ENCODE measurements at places on chromosomes 6 and 20.
A peak's percentile ranks its signal among the peaks of the same experiment; 100 is the strongest.

- DNase-seq = peak; percentile 31
Observed at GRCh38 chr20:10672624-10673127, 1.1 kb downstream of the JAG1 start.

DNA sequence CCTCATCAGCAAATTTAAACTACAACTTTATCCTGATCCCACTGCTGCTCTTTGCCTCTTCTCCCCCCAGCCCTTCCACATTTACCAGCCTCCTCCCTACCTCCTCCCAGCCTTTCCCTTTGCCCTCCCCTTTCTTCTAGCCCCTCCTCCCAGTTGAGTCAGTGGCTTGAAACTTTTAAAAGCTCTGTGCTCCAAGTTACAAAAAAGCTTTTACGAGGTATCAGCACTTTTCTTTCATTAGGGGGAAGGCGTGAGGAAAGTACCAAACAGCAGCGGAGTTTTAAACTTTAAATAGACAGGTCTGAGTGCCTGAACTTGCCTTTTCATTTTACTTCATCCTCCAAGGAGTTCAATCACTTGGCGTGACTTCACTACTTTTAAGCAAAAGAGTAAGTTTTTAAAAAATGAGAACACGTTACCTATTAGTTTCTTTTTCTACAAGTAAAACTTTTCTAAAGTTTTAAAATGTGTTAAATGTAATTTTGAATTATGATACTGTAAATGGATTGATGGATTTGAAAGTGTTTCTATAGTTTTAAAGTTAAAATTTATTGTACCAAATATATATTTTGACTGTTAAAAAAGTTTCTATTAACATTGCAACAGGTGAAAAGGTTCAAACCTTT is at the start of gene GJA1:
Gene GJA1, plus strand, starts transcription at position 203 of the 626 bp plus-strand sequence. CDS start 11,202 bp downstream, outside the sequence.
- DNase-seq = no peak

DNA sequence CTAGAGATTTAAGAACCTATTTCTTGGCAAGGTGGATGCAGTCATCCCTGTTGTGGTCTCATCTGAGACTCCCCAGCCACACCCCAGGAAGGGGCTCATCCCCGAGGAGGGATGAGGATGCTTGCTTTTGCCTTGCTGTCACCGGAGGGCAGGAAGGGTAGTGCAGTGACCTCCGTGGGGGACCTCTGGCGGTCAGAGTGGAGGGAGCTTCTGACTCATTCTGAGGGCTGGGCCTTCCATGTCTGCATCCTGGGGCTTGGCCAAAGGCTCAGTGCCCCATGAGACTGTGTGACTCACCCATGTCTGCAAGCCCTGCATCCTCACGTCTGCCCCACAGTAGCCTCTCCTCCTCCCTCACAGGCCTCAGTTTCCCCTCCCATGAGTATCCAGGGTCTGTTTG is 38.7 kb downstream of the UQCC2 start:
- no peak for DNase-seq

GRCh38 chr20:49868964-49869363 is 46.4 kb downstream of the SPATA2 start:
- DNase-seq = no peak

GRCh38 chr20:8365634-8366033 is 233.6 kb downstream of the PLCB1 start:
- DNase-seq = no peak

DNA sequence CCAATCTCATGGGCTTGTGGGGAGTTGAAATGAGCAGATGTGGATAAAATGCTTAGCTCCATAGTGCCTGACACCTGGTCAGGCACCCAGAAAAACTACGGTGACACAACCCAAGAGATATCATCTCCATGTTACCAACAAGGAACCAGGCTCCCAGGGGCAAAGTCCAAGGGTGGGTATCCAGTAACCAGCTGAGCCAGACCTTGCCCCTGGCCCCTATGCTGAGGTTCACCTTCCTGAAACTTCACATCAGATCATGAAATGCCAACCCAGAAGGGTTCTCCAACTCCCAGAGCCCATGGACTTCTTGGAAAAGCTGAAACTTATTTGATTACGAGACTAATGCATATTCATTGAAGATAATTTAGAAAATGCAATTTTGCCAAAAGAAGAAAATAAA is 141.8 kb upstream of the KCNG1 start:
- no peak for DNase-seq

DNA sequence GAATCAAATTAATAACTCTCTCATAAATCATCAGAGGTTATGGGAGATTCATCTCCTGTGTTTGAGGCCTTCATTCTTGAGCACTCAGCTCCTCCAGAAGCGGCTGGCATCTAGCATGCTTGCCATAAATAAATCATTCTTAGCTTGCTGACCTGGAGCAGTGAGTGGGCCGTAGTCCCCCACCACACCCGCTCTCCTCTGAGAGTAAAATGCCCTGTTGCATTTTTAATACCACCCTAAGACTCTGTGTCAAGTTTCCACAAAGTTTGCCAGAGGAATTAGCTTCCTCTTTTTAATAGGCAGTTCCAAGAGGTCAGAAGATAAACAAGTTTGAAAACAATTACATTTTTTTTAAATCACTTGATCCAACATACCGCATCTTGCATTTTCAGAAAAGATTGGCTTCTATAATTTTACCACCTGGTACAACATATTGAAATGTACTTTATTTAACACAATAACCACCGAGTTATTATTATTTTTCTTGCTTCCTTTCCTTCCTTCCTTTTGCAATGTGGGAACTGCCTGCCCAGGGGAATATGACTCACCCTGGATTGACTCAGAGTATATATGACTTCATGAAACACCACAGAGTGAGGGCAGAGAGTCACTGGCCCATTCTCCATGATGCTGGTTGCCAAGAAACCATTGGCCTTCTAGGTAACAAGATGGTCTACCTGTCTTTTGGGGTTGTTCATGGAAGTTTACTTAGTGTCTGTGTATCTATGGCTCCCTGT is 29.4 kb upstream of the CLIC5 start:
- no peak for DNase-seq

- no peak for DNase-seq
Observed at GRCh38 chr20:54014293-54014926, 56.0 kb downstream of the BCAS1 start.

- no peak for DNase-seq
Observed at GRCh38 chr6:89731924-89732567, 87.5 kb downstream of the MDN1 start.

DNA sequence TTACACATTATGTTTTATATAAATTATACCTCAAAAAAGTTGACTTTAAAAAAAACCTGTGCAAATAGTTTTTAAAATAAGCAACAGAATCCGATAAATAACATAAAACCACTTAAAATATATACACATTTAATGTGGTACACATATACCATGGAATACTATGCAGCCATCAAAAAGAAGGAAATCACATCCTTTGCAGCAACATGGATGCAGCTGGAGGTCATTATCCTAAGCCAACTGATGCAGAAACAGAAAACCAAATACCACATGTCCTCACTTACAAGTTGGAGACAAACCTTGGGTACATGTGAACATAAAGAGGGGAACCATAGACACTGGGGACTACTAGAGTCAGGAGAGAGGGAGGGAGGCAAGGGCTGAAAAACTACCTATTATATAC is 4.0 kb upstream of the DEFB121 start:
- no peak for DNase-seq

DNA sequence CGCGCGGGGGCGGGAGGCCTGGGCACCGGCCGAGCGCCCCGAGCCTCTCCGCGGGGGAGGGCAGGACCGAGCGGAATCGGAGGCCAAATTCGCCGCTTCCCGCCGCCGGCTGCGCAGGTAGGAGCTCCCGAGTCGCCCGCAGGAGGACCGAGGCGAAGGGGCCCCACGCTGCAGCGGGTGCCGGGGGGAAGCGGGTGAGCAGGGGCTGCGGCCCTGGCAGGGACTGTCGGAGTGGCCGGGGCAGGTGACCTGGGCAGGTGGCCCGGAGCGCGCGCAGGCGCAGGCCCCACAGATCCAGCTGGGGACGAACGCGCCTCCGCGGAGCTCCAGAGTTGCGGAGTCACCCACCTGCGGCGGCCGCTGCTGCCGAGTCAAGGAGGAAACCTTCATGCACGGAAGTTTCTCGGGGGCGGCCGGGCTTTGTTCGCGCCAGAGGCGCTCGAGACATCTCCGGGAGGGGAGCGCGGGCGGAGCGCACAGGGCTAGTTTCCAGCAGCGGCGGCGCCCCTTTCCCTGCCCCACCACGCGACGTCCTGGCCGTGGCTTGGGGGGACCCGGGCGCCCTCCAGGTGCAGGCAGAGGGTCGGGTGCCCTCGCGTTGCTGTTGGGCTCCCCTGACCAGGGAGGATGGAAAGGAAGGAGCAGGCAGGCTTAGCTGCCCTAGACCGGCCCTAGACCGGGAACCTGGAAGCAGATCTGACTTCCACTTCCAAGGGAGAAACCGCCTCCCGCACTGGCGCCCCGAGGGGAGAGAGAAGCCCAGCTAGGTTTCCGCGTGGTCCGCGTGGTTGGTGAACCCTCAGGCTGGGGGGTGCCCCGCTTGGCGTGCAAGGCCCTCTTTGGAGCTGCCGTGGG is 590 bp downstream of the SLCO4A1 start:
- DNase-seq = peak; percentile 55

GRCh38 chr6:77025736-77026223 is 437.5 kb downstream of the HTR1B start:
- no peak for DNase-seq

DNA sequence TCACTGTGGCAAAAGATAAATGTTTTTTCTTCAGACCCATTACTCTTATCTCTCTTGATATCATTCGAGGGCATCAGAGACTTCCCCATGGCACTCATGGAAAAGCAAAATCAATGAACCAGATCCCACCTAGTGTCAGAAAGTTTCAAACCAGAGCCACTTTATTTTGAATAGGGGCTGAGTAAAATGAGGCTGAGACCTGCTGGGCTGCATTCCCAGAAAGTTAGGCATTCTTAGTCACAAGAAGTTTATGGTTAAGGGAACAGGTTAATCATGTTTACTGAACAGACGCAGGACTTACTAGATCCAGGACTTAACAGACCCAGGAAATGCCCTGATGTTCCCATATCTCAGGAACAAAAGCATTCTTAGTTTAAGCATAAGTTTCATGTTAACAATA is 369.9 kb downstream of the BTBD3 start:
- DNase-seq = no peak

DNA sequence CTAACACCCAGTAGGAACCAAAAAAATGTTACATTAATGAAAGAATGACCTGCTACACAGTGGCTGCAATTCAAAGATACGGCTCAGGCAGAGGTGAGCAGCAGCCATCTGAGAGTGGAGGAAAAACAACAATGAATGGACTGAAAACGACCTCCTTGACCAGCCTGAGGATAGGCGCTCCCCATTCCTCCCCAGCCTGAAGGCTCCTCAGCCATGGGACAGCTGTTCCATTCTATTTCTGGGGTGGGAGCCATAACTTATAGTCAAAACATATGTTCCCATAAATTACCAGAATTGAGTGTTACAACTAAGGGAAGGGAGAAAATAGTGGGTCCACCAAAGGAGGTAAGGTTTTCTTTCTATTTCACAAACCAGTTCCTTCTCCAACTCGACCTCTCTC is 27.2 kb downstream of the FYN start:
- DNase-seq = no peak

- DNase-seq = no peak
Observed at GRCh38 chr6:62612471-62612870, 326.4 kb upstream of the KHDRBS2 start.

DNA sequence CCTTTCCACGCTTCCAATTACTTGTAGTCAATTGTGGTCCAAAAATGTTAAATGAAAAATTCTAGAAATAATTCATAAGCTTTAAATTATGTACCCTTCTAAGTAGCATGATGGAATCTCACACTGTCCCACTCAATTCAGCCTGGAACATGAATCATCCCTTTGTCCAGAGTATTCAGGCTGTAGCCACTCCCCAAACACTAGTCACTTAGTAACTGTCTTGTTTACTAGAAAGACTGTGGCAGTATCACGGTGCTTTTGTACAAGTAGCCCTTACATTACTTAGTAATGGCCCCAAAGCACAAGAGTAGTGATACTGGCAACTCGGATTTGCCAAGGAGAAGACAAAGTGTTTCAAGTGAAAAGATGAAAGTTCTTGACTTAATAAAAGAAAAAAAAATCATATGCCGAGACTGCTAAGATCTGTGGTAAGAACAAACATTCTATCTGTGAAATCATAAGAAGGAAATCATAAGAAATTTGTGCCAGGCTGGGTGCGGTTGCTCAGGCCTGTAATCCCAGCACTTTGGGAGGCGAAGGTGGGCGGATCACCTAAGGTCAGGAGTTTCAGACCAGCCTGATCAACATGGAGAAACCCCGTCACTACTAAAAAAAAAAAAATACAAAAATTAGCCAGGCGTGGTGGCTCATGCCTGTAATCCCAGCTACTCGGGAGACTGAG is 168.5 kb upstream of the SIM1 start:
- DNase-seq = no peak

DNA sequence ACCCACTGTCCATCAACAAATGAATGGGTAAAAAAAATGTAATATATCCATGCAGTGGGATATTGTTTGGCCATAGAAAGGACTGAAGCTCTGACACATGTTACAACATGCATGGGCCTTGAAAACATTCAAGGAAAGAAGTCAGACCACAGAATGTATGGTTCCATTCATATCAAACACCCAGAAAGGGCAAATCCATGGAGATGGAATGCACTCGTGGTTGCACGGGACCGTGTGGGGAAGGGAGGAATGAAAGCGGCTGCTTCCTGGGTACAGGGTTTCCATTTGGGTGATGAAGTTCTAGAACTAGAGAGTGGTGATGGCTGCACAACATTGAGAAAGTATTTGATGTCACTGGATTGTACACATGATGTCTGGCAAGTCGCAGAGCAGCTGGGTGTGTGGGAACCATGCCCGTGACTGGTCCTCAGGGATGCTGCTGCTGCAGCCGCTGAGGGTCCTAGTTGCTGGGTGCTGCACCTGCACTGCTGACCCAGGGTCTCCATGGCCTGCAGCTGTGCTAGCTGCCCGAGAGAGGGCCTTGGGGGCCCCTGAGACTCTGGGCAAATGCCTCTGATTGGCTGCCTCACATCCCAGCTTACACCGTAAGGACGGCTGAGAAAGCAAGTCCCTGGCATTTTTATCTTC is 220.3 kb downstream of the NRN1 start:
- DNase-seq = no peak

GRCh38 chr6:7185561-7185960 is 77.8 kb downstream of the RREB1 start:
- DNase-seq = no peak

DNA sequence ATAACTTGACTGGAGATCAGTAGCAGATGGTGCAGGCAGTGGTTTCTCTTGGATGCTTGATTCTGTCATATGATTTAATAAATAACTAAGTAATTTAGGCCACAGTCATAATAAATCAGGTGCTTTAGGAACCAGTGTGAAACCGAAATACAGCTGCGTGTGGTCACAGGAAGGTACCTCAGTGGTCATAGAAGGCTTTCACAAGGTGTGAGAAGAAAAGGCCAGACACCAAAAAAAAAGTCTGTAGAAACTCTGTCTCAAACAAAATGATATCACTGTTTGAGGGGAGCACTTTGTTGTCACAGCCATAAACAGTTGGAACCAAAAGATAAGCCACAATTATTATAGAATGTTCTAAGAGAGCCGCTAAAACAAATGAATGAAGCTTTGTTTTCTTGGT is 56.5 kb downstream of the ARMC2 start:
- no peak for DNase-seq

DNA sequence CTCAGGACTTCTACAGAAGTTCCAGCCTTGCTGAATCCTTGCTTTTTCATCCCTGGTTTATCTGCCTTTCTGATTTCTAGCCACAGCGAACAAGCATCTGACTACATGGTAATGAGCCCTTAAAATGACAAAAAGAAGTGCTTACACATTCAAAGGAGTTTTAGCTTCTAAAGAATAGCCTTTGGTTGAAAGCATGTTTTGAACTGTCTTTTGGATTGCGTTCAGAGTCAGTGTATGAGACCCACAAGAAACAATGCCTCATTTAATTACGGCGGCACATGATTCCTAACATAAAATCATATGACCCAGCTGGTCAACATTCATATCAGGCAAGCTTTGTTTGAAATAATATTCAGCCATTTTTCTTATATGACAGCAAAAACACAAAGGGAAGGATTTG is 784.2 kb downstream of the KIF16B start:
- no peak for DNase-seq
